ENCODE measurements at places on chromosomes 5 and 9.
A peak's percentile ranks its signal among the peaks of the same experiment; 100 is the strongest.

DNA sequence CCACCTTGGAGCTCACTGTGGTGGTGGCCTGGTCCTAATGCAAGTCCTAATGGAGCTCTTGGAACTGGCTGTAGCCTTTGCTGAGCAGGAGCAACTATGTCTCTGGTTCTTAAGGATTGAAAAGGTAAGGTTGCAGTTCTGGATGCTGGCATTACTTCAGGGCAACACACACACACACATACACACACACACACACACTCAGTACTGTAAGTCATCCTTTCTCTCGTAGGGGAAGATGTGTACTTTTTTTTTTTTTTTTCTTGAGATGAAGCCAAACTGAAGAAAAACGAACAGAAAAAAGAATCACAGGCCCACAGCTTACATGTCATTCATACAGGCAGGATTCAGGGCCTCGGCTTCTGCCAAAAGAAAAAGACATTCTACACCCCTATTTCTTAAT lies 81.1 kb upstream of the RPS23 start:
- DNase-seq, result no peak

- DNase-seq, result no peak
These were observed 24.5 kb upstream of the SELENOP start for GRCh38 chr5:42836070-42836769.

DNA sequence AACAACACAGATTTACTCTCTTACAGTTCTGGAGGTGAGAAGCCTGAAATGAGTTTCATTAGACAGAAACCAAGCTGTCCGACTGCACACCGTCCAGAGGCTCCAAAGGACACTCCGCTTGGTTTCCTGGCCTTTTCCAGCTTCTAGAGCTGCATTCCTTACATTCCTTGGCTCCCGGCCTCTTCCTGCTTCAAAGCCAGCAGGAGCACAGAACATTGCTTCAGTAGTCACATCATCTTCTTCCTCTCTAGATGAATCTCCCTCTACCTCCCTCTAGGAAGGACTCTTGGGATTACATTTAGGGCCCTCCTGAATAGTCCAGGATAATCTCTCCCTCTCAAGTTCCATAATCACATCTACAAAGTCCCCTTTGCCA lies 213.3 kb downstream of the CDK5RAP2 start:
- DNase-seq, result no peak

GRCh38 chr5:37735649-37736347 lies 104.0 kb downstream of the GDNF start:
- DNase-seq, result no peak

- peak; percentile 27 for DNase-seq
These were observed 47.0 kb downstream of the KCNV2 start for GRCh38 chr9:2764353-2764752.

DNA sequence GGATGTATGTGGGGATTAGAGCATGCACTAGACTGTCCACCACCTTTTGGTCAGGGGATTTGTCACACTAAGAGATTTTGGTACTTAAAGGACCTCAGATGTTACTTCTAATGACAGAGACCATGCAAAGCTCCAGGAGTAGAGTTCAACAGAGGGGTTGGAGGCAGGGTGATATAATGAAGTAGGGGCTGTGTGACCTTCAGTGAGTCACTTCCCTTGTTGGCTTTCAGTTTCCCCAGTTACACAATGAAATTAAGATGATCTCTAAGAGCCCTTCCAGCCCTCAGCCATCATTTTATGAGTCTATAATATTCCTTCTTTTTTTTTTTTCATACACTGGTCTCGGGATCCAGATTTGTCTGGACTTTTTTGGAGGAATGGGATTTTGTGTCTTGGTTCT lies 26.8 kb downstream of the GLRA1 start:
- no peak for DNase-seq

- no peak for DNase-seq
These were observed 44.2 kb upstream of the SPIN1 start for GRCh38 chr9:88344013-88344412.

- DNase-seq, result no peak
These were observed 119.5 kb upstream of the MTAP start for GRCh38 chr9:21682981-21683380.

- DNase-seq, result no peak
These were observed 117.4 kb upstream of the RORB start for GRCh38 chr9:74379718-74380117.

GRCh38 chr9:38332625-38333024 lies 59.9 kb upstream of the ALDH1B1 start:
- no peak for DNase-seq

DNA sequence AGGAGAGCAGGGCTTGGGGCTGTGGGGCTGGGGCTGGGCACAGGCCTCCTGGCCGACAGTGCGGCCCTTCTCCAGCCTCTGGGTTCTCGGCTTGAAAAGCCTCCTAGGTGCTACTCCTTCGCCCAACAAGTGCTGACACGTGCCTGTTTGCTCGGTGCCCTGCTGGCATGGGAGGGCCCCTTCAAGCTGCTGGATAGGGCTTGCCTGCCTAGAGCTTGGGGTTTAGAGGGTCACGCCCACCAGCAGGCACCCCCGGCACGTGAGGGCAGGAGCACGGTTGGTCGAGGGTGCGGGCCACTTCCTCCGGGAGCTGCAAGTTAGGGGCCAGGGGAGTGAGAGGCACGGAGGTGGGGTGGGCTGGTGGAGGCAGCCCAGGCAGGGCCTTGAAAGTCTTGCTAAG lies 106.2 kb downstream of the RXRA start:
- DNase-seq, result no peak

- peak; percentile 6 for DNase-seq
These were observed 23.8 kb upstream of the CNOT6 start for GRCh38 chr5:180470361-180470760.

DNA sequence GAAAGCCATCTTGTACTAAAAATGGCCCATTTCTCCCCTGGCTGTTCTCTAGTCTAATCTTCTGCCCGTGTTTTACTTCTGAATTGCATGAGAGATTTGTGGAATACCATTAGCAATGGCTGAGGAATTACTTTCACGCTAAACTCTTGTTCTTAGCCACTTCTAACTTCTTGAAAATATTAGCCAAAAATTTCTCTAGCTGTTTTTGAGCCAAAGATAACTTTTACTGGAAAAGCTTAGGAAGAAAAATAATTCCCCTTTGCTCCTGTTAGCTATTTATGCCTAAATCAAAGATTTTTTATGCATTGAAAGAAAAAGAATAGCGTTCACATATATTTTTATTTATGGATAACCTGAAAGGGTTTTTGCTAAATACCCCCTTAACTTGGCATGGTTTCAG lies 287.8 kb downstream of the MTRR start:
- no peak for DNase-seq

DNA sequence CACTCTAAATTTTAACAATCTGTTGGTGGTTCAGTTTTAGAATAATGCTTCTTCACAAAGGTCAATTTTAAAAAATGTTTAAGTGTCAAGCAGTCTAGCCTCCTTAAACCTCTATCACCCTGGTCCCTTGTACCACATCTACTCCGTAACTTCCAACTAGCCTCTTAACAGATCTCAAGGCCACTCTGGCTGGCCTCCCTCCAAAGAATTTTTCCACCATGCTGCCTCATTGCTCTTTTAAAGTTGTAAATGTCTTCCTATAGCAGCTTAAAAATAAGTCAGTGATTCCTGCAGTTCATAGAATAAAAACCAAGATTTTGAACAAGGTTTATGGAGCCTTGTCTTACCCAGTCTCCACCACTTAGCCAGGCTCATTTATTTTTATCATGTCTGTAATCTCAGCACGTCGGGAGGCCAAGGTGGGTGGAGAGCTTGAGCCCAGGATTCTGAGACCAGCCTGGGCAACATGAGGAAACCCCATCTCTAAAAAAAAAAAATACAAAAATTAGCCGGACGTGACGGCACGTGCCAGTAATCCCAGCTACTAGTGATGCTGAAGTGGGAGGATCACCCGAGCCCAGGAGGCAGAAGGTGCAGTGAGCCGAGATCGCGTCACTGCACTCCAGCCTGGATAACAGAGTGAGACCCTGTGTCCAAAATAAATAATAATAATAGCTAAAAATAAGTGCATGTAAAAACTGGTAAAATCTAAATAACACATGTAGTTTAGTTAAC lies 924.9 kb upstream of the DMAC1 start:
- DNase-seq, result no peak

GRCh38 chr5:34787035-34787434 lies 51.9 kb upstream of the TTC23L start:
- DNase-seq, result no peak

- DNase-seq, result no peak
These were observed 41.8 kb downstream of the LYRM7 start for GRCh38 chr5:131212471-131213021.

DNA sequence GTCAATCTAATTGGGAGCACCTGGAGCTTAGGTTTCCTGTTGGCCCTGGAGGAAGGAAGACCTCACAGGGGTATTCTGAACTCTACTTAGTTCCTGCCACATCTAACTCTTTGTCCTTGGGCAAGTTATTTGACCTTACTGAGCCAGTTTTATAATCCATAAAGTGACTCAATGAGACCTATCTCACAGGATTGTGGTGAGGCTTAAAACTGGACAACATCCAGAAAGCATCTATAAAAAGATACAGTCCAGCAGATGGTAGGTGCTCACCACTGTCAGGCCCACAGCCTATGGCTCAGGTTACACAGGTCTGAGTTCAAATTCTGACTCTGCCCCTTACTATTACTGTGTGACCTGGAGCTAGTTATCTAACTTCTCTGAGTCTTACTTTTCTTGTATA lies 23.3 kb downstream of the KCNV2 start:
- no peak for DNase-seq

- no peak for DNase-seq
These were observed 66.1 kb upstream of the ADRA1B start for GRCh38 chr5:159850160-159850559.

GRCh38 chr9:129392093-129392541 lies 214.1 kb upstream of the IER5L start:
- DNase-seq, result no peak

- DNase-seq, result no peak
These were observed 288.3 kb downstream of the SLF1 start for GRCh38 chr5:94906750-94907149.

DNA sequence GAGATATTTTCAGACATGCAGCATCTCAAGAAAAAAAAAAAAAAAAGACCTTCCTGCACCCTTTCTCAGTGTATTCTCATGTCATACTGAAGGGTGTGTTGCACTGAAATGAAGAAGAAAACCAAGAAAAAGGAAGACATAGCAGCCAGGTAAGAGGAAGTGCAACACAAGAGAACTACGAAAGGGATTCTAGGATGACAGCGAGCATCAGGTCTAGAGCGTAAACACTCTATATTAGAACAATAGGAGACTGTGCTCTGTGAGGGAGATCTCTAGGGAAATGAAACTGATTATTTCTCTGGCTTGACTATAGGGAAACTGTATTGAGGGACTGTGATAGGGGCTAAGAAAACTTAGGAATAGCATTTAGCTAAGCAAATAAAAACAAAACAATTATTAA lies 30.0 kb downstream of the BTF3 start:
- no peak for DNase-seq

DNA sequence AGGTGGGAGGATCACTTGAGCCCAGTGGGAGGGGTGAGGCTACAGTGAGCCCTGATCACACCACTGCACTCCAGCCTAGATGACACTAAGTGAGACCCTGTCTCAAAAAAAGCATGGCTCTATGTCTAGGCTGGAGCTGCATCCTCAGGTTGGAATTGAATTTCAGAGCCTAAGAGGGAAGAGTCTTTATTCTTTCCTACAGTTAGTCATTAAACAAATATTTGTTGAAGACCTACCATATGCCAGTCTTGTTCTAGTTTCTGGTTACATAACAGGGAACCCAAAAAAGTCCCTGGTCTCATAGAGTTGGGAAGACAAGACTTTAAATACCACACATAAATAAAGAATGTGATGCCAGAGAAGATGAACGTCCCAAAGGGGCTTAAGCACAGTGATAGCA lies 6.9 kb upstream of the GRPEL2 start:
- DNase-seq, result no peak

GRCh38 chr5:112226215-112226614 lies 192.9 kb downstream of the EPB41L4A start:
- no peak for DNase-seq

DNA sequence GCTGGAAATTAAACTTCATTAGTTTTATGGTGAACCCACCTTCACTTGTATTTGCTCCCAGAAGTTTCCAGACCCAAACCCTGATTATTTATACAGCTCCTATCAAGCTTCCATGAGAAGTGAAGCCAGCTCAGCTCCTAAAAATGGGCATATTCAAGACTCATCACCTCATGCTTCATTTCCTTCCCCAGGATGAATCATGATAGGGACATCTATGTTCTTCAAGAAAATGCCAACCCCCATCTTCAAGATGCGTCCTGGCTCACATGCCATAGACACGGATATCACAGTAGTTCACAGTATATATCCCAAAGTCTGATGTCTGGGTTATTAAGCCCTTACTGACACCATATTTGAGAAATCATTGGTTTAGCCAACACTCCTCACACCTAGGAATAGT lies 217.6 kb downstream of the NPR3 start:
- no peak for DNase-seq

DNA sequence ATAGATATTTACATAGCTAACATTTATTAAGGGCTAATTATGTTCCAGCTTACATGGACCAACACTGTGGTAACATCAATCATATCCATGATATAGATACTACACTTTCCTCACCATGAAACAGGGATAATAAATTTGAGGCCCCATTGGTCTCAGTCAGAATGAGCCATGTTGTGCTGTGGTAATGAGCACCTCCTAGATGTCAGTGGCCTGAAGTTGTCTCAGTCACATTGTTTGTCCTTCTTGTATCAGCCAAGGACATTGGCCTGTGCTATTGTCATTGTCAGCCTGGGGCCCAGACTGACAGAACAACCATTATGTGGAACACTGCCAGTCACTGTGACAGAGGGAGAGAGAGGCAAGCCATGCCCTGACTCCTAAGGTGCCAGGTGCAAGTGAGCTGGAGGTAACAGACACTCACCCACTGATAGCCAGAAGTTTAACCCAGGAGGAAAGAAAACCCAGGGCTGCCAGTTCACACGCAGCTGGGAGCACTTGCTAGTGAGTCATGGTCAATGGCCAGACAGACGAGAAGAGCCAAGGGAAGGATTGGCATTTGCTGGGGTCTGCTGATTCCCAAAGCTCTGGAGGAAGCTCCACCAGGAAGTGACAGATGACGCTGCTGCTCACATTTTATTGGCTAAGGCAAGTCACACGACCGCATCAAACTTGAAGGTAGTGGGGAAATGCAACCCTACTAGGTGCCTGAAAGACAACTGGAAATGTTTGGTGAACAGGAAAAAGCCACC lies 224.2 kb downstream of the MELK start:
- no peak for DNase-seq

GRCh38 chr9:35349287-35349990 lies 140.5 kb upstream of the RUSC2 start:
- no peak for DNase-seq

- peak; percentile 37 for DNase-seq
These were observed 30.3 kb downstream of the FOXD1 start for GRCh38 chr5:73418244-73418691.

Measured in activated T-cell treated with anti-CD3 and anti-CD28 coated beads, Interleukin-2, amount 50 U/mL, for 48 hours (primary cell).